ENCODE measurements at places on chromosomes 13 and 19. TPM values are rescaled to one million over a fixed set of nuclear protein-coding genes. Genes with fewer than 3 reads are reported as not detected.

Gene C13orf42
- total RNA-seq, result not detected

Gene TDRD12
- total RNA-seq, result 0.13 TPM

Gene TEKTIP1
- total RNA-seq, result 1.1 TPM

Gene ELSPBP1
- total RNA-seq, result not detected

Gene BEST2
- not detected for total RNA-seq

Gene GPC5
- total RNA-seq, result 0.94 TPM

Gene FUT2
- total RNA-seq, result not detected

GRCh38 chr19:1984357-1984756, 31.2 kb downstream of the BTBD2 start:
- no peak for DNase-seq

GRCh38 chr19:41525989-41526388, 50.0 kb upstream of the CEACAM21 start:
- DNase-seq, result no peak

DNA sequence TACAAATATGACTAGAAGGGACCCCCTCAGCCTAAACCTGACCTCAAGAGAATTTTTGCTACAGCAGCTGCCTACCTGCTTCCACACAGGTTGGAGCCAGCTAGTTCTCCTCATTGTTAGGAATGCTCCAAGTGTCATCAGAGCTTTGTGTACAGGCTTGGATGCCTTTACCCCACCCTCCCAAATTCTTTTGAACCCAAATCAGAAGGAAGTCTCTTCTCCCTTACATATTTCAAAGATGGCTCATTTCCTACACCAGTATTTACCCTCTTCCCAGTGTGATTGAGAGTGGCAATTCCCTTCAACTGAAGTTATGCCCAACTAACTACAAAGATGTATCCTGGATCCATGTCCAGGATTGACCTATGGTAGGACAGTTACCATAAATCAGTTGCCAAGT, 323.2 kb downstream of the OXGR1 start:
- no peak for DNase-seq

DNA sequence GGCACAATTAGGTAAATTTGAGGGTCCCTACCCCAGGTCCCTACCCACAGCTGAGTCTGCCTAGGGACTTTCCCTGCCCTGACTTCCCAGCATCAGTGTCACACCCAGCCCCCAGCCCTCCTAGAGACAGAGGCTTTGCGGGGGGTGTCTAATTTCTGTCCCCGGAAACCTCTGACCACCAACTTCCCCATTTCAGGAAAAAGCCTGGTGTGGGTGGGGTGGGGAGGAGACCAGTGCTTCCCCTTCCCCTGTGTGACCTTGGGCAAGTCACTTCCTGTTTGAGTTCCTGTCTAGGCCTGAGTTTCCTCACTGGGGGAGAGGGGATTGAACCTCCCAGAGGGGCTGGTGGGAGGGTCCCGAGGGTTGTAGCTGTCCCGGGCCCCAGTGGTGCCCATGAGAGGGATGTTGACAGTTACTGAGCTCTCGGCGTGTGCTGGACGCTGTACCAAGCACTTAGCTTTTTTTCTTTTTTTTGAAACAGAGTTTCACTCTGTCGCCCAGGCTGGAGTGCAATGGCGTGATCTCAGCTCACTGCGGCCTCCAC, 7.9 kb downstream of the VASP start:
- DNase-seq, result peak; percentile 65

DNA sequence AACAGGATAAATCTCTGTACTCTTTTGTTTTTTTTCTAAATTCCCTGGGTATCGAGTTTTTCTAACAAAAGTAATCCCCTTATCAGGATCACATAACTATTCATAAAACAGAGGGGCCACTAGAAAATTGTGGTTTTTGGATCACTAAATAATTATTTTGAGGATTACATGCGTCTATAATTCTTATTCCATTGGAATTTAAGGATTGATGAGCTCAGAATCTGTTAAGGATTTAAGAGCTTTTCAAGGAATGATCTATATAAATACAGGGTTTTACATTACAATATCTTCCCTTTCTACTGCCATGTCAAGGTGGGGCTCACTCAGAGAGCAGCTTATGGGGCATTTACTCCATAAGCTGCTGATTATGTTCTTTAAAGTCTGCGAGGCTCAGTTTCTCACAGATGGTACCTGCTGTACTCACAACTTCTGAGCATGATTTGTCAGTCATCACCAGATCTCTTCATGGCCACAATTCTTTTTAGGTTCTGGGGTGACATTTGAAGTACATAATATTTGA, 449.8 kb downstream of the PCDH17 start:
- DNase-seq, result no peak

DNA sequence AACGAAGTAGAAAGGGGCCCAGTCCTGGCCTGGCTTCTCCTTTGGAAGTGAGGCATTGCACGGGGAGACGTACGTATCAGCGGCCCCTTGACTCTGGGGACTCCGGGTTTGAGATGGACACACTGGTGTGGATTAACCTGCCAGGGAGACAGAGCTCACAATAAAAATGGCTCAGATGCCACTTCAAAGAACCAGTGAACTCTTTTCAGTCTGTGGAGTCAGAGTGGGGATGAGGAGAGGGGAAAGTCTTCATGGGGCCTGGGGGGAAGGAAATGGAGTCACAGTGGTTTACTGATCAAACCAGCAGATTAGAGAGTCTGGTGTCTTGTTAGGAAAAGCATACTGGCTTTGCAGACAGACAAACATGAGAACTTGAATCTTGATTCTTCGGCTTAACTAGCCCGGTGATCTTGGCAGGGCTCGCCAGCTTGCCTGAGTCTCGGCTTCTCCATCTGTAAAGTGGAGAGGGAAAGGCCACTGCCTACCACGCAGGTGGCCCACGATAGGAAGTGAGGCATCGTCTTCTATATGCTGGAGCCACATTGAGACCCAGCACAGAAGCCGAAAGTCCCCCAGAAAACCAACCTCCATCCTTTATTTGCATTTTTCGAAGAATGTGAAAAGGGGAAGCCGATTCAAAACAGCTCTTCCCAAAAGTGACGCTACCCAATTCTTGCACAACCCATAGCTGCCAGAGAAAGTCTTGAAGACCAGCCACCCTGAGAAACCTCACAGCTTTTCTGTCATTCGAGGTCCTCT, at the start of gene FFAR1:
Gene FFAR1, plus strand, starts transcription at position 732 of the 759 bp plus-strand sequence. CDS start 3,650 bp downstream, outside the sequence.
- DNase-seq, result no peak

- DNase-seq, result no peak
Measured at GRCh38 chr13:95003019-95003813, 290.9 kb upstream of the SOX21 start.

DNA sequence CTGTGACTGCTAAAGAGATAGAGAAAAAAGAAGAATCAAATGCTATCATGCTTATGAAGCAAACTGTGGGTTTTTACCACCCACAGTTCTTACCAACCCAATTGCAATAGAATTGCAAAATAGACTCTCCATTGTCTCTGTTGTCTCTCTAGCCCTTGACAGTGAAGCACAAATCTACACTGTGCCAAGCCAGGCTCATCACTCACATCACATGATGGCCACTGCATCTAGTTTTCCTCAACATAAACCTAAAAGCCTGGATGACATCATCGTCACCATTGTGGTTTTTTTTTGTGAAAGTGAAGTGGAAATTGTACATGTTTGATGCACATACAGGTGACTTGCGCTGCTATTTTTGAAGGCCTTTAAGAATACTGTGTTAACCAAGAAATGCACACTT, 56.1 kb downstream of the KL start:
- no peak for DNase-seq

DNA sequence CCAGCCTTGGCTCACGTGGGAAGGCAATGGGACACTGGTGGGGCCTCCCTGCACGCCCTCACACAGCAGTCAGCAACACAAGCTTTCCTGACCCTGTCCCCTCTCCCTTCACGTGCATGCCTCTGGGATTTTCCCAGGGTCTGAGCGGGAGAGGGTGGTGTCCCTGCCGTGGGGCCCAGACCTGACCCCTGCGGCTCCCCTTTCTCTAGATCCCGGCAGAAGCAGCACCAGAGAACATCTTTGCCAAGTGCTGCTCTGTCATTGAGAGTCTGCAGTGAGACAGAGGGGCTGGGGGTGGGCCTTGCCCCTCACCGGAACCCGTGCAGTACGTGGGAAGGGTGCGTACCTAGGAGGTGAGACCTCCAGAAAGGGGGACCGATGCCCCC, 12.6 kb downstream of the KHSRP start:
- DNase-seq, result no peak

DNA sequence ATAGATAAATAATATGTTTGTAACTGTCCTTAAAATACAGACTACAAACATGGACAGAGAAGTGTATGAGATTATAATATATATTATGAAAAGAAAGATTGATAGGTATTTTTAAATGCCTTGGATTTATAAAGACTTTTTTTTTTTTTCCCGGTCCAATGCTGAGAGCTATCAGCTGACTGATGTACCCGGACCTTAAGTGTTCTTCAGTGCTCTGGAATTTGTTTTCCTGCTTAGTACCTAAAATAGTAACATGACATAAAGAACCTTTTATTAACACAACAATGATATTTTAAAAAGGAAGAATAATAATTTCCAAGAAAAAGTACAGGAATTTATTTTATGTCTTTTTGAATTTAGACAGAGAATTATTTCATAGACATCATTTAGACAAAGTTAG, 795.5 kb upstream of the PCDH9 start:
- DNase-seq, result no peak

- no peak for DNase-seq
Measured at GRCh38 chr13:65339241-65339640, 1890.9 kb downstream of the PCDH9 start.

DNA sequence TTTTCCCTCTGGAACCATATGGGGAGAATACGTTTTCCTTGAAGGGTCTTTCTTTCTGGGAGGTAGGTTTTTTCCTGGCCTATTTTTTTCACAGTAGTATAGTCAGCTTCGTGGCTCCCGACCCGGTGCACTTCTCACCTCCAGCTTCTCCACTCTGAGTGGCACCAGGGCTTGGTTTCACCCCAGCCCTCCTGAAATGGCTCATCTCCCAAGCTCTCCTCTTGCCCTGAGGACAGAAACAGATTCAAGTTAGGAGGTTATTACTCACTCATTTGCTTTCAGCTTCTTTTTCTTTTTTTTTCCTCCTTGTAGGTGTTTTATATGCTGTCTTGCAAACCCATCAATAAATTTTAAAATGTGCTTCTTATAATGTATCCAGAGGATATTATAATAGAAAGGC, 199.3 kb downstream of the RFC3 start:
- no peak for DNase-seq

- no peak for DNase-seq
Measured at GRCh38 chr13:27928353-27928804, 8.6 kb downstream of the PDX1 start.

- peak; percentile 68 for DNase-seq
Measured at GRCh38 chr19:50723069-50723468, at the start of gene CLEC11A. TSS of gene CLEC11A (plus strand) at chr19:50723364. CDS start at chr19:50723526, 162 bp downstream.
